ENCODE measurements at places on chromosomes 6 and 20.
A peak's percentile ranks its signal among the peaks of the same experiment; 100 is the strongest.

- no peak for DNase-seq
Observed at GRCh38 chr20:32775336-32775991, 13.3 kb downstream of the DNMT3B start.

- no peak for DNase-seq
Observed at GRCh38 chr6:111920578-111920977, 47.3 kb upstream of the FYN start.

DNA sequence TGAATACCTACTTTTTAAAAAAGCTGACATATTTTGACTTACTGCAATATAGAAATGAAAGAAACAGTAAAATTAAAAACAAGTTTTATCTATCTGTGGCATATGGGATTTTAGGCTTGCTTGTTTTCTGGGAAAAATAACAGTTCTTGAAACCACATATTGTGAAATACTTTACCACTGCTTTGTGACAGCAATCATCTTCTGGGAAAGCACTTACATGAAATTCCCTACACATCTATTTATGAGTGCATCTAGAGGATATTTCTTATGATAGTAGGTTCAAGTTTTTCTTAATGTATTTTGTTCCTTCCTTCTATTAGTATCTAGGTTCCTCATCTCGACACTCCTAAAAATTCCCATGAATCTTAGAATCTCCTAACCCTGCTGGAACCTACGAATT, 75.2 kb downstream of the STXBP5 start:
- no peak for DNase-seq

DNA sequence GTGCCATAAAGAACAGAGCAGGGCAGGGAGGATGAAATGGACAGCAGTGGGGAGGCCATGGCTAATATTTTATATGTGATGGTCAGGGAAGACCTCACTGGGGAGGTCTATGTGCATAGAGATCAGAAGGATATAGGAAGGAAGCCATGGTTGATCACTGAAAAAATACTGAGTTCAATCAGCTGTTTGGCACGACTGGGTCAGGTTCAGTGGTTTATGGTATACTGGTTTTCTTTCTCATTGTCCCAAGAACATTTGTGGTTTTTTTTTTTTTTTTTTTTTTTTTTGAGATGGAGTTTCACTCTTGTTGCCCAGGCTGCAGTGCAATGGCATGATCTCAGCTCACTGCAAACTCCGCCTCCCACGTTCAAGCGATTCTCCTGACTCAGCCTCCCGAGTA, 78.3 kb upstream of the TIAM2 start:
- no peak for DNase-seq

DNA sequence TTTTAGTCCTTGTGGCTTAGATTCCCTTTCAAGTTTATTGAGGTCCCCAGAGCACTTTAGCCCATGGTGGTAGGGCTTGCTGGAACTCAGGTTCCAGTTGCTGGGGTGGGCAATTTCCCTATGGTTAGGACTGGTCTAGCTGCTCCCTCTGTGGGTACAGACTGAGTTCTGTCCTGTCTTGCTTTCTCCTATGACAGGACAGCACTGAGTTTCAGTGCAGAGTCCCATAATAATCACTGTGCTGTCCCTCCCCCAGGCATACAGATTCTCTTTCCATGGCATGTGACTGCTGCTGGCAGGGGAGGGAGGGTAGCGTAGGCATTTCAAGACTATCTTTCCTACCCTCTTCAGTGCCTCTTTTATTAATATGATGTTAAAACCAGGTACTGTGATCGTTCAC, 17.1 kb upstream of the ERVFRD-1 start:
- no peak for DNase-seq

- DNase-seq = no peak
Observed at GRCh38 chr6:111995404-111995803, 58.5 kb upstream of the CCN6 start.

DNA sequence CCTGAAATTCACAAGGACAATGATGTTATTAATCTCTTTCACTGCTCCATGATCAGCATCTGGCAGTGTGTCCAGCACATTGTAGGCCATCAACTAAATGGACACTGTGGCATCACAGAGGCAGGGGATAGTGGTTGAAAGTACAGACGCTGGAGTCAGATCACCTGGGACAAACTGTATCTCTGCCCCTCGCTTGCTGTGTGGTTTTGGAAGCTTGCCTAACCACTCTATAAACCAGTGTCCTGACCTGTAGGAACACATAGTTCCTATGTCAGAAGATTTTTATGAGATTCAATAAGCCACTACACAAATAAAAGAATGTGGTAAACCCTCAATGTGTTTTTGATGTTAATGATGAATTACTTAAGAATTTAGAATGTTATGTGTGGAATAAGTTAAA, 219.3 kb upstream of the RNF217 start:
- no peak for DNase-seq

GRCh38 chr6:56101141-56101553, 146.2 kb downstream of the COL21A1 start:
- no peak for DNase-seq

GRCh38 chr6:161984713-161985112, 710.9 kb upstream of the AGPAT4 start:
- DNase-seq = no peak

GRCh38 chr6:9009931-9010330, 574.6 kb upstream of the SLC35B3 start:
- DNase-seq = no peak

DNA sequence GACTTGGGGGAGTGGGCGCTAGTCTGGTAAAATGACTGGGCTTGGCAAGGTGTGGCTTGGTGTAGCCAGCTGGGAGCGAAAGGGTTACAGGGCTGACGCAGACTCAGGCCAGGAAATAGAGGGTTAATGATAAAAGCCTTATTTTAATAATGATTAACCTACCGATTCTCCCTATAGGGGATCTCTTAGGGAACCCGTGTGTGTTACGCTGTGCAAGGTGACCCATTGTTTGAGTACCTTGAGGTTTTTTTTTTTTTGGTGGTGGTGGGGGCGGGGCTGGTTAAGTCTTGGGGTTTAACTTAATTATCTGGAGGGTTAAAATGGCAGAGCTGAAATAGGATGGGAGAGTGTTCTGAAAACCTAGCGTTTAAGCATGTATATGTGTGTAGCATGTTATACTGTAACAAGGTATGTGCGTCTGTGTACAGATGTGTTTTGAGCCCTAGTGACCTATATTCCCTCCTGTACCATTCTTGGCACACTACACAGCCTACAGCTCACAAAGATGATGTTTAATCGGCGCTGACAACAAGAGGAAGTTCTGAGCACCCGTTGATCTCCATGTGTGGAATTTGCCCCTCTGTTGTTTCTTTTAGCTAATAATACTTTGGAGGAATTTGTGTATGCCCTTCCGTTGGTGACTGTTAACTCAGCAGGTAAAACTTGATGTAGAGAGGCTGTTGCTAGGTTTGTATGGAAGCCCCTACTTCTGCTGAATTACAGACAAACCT, 1.3 kb downstream of the CARMIL1 start:
- DNase-seq = peak; percentile 5

DNA sequence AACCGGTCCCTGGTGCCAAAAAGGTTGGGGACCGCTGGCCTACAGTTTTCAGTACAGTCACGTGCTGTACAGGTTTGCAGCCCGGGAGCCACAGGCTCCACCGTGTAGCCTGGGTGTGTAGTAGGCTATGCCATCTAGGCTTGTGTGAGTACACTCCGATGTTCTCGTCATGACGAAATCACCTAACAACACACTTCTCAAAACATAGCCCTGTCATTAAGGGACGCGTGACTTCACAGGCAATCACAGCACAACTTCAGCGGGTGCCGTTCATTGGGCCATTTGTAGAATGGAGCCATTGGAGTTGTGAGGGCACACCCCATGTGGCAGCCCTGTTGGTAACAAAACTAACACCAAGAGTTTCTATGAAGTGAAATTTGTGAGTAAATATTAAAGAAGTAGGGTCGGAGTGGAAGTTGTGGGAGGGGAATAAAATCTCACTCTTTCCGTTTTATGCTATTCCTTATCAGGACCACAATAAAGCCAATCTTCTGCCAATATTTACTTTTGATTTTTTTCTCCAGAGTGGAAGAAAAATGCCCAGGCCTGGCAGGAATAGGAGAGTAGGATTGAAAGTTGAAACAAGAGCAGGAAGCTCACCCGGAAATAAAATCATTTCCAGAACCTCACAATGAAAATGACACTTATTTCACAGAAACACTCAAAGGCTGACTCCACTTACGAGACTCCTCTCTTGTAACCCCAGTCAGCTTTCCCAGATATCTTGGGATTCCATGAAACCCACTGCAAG, 63.7 kb upstream of the PTPN1 start:
- DNase-seq = no peak

GRCh38 chr20:20457392-20458126, 89.7 kb downstream of the INSM1 start:
- DNase-seq = no peak

DNA sequence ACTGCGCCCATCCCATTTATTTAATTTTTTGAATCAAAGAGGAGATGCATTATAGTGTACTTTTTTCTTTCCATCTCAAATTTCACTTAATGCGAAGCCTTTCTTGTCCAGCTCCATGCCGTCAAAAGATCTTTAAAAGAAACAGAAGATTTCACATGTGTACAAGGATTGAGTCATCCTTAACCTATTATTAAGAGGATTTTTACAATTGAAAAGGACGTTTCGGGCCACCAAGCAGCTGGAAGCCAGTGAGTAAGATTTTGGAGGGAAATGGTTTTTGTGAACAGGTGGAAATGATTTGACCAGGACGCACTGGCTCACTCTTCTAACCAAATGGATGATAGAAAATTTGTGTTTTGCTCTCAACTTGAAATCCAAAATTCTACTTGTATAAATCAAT, 15.1 kb upstream of the CCDC170 start:
- DNase-seq = no peak

- DNase-seq = no peak
Observed at GRCh38 chr6:88730611-88731011, 232.8 kb downstream of the RNGTT start.

- no peak for DNase-seq
Observed at GRCh38 chr6:121157906-121158305, 176.4 kb downstream of the TBC1D32 start.

GRCh38 chr6:33702345-33702977, 9.0 kb downstream of the UQCC2 start:
- no peak for DNase-seq

GRCh38 chr6:135185483-135185882, 4.4 kb downstream of the MYB start:
- DNase-seq = no peak

DNA sequence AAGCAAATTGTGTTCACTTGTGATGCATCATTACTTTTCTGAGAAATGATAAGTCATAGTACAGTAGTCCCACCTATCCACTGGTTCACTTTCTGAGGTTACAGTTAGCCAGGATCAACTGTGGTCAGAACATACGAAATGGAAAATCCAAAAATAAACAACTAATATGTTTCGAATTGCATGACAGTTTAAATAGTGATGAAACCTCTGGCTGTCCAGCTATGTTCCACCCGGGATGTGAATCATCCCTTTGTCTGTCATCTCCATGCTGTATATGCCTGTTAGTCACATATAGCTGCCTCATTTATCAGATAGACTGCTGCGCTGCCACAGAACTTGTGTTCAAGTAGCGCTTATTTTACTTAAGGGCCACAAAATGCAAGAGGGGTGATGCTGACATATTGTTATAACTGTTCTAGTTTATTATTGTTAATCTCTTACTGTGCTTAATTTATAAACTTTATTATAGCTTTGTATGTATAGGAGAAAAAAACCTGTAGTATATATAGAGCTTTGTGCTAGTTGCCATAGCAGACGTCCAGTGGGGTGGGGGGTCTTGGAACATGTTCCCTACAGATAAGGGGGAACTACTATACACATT, 29.2 kb downstream of the AFDN start:
- DNase-seq = no peak

- no peak for DNase-seq
Observed at GRCh38 chr20:63116412-63117106, 99.4 kb downstream of the YTHDF1 start.

DNA sequence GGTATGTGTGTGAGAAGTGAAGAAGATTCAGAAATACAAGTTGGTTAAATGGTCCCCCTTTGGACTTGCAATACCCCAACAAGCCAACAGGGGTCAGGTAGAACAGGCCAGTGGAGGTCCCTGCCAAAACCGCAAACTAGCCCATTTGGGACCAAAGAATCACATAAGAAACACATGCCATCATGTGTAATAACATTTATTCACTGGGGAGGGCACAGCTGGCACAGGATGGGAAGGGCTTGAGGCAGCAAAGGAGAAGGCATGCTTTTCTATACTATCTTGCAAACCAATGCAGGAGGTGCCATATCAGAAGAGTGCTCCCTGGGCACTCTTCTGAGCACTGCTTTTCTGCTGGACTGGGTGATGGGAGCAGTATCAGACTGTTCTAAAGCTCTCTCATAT, 116.1 kb upstream of the TRAF3IP2 start:
- DNase-seq = peak; percentile 28

- peak; percentile 37 for DNase-seq
Observed at GRCh38 chr20:62219992-62220665, at the start of gene HRH3. HRH3 (minus strand) TSS chr20:62220278; CDS start chr20:62219970, 308 bp downstream.

DNA sequence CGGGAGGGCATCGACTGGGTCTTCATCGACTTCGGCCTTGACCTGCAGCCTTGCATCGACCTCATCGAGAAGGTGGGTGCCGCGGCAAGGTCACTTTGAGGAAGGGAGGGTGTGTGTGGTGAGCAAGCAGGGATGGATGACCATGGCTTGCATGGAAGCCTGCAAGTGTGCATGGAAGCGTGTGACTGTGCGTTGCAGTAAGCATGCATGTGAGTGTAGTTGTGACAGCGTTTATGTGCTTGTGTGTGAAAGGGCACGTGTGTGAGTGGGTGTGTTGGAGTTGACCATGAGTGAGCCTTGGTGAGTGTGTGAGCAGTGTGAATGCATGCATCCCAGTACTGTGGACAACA, 32.5 kb downstream of the MYH7B start:
- DNase-seq = no peak

All from T-helper 2 cell (primary cell).